Mammary microvascular endothelial cell (primary cell): ENCODE measurements at places on chromosomes 6 and 20. TPM values are rescaled to one million over a fixed set of nuclear protein-coding genes. Genes with fewer than 3 reads are reported as not detected.

Gene ZNF391
- 0.27 and 0.64 TPM in 2 replicates for total RNA-seq

Gene EEF1A2
- total RNA-seq: 0.20 and 0.40 TPM in 2 replicates

Gene MAP7
- 0.20 and 0.25 TPM in 2 replicates for total RNA-seq

Gene VNN1
- total RNA-seq: 0.20 and 0.69 TPM in 2 replicates

Gene MAS1
- total RNA-seq: not detected in 2 replicates

Gene EYA2
- total RNA-seq: not detected in 2 replicates

Gene SGK1
- 196 and 201 TPM in 2 replicates for total RNA-seq
